ENCODE measurements at places on chromosomes 2 and 18. TPM values are rescaled to one million over a fixed set of nuclear protein-coding genes. Genes with fewer than 3 reads are reported as not detected.
A peak's percentile ranks its signal among the peaks of the same experiment; 100 is the strongest.

DNA sequence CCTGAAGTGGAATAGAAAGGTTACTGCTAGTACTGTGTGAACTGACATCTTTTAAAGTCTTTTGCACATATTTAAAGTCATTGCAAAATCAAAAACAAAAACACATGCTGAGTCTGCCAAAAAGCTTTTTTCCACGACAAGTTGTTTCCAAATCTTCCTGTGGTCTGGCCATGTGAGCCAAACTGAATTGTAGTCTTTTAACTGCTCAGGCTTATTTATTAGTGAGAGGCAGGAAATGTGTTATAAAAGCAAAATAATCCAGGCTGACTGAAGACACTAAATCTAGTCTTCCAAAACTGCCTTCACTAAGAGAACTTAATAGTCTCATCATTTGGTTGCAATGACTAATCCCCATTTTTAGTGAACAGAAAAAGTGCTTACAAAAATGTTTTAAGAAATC, 2.3 kb downstream of the KRCC1 start:
- peak; percentile 16 for DNase-seq

DNA sequence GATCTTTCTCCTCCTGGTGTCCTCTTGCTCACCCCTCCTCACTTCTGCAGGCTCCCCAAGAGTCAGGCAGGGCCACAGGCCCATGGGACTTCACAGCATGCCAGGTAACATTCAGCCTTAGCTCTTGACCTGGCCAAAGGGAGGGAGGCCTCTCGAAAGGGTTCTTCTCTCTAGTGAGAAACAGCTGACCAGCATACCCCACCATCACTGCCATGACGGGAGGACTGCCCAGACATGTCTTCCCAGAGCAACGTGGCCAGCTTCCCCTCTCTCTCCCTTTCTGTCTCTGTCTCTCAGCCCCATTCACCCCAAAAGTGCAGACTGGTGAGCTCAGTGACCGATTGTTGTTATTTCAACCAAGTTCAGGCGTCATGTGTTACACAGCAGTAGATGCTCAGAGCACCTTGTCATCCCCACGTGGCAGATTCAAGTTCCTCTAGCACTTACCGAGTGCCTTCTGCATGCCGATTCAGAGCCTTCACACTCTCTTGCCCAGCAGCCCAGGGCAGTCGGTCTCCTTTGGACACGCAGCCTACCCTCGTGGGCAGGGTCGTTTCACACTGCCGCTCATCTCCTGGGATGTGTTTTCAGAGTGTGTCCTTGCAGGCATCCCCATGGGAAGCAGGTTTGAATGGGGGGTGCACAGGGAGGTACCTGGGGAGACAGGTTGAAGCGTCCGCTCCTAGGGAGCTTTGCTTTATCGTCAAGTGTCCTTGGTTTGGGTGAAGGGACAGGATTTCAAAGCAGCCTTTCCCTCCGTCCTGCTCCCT, 259.9 kb downstream of the NDUFA10 start:
- no peak for DNase-seq

Gene CHST9
- 1.3 TPM for total RNA-seq

DNA sequence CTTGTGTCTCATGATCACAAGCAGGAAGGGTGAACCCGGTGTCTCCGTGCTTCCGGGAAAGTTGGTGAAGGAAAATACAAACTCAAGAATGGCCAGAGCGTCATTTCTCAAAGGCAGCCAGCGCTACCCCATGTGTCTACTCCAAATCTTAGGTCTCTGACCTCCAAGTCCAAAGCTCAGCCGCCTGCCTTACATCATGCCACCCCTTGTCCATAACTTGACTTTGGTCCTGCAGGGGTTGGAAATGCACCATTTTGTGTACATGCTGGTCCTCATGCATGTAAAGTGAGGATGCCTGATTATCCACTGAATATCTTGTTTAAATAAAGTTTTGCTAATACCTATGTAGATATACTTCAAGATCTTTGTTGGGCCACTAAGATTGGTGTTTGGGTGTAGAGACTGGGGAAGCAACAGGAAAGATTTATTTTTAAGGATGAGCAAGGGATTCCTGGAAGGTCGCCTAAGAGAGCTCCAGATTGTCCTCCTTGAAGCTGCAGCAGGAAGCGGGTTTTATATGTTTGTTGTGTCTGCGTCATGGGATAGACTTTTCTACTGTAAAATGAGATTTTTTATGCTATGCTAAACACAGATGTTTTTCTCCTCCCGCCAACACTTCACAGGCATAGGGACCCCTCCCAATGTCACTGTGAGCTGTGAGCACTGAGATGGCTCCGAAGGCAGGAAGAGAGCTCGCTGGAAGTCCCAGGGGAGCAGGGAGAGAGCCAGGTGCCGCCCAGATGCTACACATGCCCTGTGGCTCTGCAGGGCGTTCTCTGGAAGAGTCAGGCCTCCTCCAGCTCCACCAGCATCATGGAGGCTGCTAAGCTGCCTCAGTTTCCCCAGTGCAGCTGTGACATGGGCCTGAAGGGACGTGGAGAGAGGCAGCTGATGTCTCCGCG, 176.2 kb upstream of the HDAC4 start:
- no peak for DNase-seq

GRCh38 chr2:208101716-208102631, 22.4 kb downstream of the CRYGD start:
- DNase-seq: peak; percentile 25

DNA sequence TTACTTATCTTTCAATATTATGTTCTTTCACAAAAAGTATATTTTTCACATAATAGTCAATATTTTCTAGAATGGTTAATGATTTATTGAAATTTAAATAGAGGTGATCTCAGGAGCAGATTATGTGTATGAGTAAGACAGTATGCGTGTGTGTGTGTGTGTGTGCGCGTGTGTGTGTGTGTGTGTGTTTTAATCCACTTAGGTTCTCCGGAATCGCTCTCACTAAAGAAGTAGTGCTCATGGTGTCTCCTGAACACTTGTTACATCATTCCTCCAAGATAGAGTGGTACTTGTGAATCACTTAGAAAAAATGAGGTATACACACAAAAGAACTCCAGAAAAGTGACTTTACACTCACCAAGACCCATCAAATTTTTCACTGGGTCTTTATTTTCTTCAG, 91.0 kb upstream of the KCNH7 start:
- peak; percentile 96 for DNase-seq

Gene SLC35F6
- total RNA-seq: 42.5 TPM

DNA sequence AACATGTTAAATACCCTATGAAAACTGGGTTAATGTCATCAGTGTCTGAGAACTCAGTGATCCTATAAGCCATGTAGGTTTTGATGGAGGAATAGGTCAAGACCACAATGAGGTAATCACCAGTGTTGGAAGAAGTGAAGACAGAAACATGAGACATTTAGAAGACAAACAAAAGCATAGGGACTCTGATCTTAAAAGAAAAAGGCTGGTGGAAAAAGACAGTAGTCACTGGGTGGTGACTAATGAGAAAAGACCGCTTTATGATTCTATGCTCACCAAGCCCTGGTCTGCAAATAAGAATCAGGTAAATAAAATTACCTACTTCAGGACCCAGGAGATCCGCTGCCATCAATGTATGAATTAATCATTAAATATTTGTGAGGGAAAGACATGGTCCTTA, 271.9 kb downstream of the GPD2 start:
- no peak for DNase-seq

Gene TRABD2A
- 2.6 TPM for total RNA-seq

DNA sequence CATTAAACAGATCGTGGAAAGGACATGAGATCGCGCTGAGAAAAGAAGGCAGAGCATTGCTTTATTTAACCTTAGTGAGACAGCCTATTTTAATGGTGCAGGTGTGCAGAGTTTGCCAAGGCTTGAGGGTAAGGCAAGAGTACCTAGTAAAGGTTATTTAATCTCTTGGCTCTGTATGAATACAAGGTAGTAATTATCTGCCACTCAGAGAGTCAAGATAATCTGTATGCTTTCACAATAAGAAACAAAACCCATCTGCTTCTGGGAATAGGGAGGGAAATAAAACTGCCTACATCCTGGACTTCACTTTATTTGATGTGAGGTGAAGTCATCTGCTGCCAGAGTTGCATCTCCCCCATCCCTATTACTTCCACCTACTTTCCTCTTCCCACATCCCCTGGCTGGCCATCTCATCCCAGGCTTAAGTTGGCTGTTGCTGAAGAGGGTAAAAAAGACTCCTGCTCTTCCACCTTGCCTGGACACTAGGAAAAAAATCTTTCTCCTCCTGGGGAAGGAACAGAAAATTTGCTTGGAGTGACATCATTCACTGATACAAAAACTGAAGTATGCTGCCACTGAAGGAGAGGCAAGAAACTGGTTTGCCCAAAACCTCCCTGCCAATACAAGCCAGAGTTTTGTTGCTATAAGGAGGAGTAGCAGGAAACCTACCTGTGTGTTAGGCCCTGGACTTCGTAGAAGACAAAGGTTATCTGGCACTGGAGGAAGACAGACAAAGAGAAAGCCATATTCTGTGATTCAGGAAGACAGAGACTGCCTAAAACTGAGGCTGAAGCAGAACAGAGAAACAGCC, 35.8 kb upstream of the ARHGAP25 start:
- no peak for DNase-seq

DNA sequence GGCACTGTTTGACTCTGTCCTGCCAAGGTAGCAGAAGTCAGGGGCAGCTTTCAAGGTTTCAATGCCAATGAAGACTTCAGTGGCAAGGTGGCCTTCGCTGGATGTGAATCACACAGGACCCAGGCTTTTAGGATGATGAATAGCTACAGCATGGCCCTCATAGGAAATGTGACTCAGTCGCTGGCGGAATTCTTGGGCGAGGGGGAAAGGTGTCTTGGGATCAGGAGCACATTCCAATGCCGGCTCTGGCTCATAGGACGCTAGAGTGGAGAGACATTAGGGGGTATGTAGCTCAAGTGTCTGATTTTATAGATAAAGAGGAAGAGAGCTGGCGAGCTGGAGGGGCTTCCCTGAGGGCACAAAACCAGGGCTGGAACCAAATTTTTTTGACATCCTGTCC, 68.6 kb downstream of the SMIM21 start:
- peak; percentile 49 for DNase-seq

Gene LONRF2
- 0.62 TPM for total RNA-seq

GRCh38 chr2:232053777-232054176, 92.3 kb downstream of the DIS3L2 start:
- no peak for DNase-seq

GRCh38 chr2:200750323-200750910, 61.3 kb upstream of the BZW1 start:
- no peak for DNase-seq

Gene RUFY4
- total RNA-seq: not detected

GRCh38 chr18:23228102-23229061, 93.1 kb downstream of the CABLES1 start:
- peak; percentile 69 for DNase-seq

GRCh38 chr2:30259827-30260679, 28.7 kb downstream of the LBH start:
- no peak for DNase-seq

DNA sequence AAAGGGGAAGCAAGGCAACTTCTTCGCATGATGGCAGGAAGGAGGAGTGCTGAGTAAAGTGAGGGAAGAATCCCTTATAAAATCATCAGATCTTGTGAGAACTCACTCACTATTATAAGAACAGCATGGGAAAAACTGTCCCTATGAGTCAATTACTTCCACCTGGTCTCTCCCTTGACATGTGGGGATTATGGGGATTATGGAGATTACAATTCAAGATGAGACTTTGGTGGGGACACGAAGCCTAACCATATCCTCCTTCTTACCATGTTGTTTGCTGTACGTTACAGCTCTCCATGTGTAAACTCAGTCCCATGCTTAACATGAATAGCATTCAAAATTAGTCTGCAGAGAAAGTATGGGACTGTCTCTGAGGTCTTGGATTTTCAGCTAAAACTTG, 1096.8 kb upstream of the ACVR2A start:
- no peak for DNase-seq

DNA sequence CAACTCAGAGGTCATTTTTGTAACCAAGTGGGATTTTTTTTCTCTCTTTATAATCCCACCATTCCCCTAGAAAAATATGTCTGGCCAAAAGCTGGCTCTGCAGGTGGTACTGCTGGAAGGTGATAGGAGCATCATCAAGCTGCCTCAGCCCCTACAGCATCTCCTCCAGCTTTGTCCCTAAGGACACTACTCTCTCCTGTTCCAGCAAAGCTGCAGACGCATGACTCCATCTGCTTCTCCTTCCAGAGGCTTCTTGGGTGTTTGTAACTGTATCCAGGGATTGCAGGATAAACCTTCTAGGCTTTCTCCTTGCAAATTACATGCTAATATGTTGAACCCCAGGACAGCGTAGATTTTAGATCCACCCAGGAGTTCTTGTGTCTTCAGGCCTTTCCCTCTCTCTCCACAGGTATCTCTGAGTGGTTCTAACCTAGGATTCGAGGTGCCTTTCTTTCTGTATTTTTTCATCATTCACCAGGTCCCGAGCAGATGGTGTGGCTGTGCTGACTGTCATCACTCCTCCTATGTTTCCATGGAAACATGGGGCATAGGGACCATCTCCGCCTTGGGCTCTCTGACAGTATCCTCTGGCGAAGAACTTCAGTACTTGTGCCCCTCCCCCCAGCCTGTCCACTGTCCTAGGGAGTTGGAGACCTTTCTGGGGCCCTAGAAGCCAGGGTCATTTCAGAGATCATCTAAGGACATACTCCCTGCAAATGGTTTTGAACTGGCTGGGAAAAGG, 34.3 kb downstream of the AFF3 start:
- no peak for DNase-seq

- DNase-seq: peak; percentile 74
Measured at GRCh38 chr2:40450796-40451430, 977 bp downstream of the SLC8A1 start.

- DNase-seq: peak; percentile 91
Measured at GRCh38 chr18:995629-996028, 91.0 kb downstream of the ADCYAP1 start.

Gene REG1B
- total RNA-seq: not detected

Gene MSH6
- total RNA-seq: 55.0 TPM

Gene HDLBP
- total RNA-seq: 922 TPM

GRCh38 chr2:150548527-150548926, 61.1 kb upstream of the RND3 start:
- no peak for DNase-seq

DNA sequence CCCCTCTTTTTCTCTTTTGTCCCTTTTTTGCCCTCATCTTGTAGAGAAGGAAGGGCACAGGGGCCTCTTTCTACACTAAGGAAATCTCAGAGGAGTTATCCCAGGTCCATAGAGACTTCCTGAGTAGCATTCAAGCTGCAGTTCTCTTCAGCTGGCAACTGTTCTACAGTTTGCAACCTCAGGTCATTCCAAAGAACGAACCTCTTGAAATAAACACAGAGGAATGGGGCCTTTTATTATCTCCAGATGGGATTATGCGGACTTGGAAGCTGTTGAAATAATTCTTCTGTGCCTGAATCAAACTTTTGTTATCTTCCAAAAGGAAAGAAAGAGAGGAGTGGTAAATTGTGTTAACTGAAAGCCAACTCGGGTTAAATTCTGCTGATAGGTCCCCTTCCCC, 31.0 kb upstream of the NFE2L2 start:
- DNase-seq: peak; percentile 51
